ENCODE measurements at places on chromosomes 6 and 20.
A peak's percentile ranks its signal among the peaks of the same experiment; 100 is the strongest.

GRCh38 chr6:33317419-33317668 is 200 bp downstream of the ZBTB22 start:
- peak; percentile 79 for DNase-seq

GRCh38 chr6:3808199-3808598 is 41.0 kb upstream of the FAM50B start:
- DNase-seq = no peak

- no peak for DNase-seq
Observed at GRCh38 chr6:34373511-34373910, 19.0 kb downstream of the NUDT3 start.

DNA sequence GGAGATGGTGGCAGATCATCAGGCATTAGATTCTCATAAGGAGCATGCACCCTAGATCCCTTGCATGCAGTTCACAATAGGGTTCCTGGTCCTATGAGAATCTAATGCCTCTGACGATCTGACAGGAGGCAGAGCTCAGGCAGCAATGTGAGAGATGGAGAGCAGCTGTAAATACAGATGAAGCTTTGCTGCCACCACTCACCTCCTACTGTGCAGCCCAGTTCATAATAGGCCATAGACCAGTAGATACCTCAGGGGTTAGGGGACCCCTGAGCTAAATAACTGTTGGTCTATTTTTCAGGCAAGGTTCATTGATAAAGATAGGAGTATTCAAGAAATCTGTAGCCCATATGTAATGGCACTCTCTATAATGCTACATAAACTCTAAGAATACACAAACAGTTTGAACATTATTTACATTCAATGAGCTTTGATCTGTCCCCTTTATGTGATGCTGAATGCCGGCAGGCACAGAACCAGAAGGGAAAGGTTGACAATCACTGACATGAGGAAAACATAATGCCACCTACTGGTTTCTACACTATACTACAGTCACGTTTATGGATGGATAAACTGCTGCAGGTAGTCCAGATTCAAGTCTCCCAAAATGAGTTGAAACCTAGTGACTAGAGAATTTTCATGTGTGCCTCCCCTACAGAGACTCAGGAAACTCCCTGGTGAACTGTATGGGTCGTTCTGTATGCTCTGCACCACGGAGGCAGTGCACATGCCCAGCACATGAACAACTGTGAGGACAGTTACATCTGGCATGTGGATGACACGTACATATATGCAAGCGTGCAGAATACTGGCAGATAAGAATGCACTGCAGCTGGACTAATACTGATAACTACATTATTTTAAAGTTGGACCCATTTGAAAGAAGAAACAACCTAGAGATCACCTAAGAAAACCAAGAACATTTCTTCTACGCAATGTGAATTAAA is 72.0 kb downstream of the DST start:
- DNase-seq = no peak

DNA sequence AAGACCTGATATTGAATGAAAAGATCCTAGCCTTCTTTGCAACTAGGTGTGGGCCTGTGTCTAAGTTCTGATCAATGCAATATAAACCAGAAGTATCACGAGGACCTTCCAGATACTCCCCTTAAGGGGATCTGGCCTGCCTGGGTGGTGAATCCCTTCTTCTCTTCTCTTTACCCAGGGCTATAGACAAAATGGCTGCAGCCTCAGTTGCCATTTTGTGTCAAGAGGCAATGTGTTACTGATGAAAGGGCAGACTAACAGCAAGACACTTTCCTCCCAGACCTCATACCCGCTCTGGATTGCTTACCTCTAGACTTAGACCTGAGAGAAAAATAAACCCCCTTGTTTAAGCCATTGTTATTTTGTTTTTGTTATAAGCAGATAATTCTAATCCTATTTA is 84.5 kb upstream of the CHD6 start:
- DNase-seq = no peak
